IPS DF 6.9 (cell line): ENCODE measurements at places on chromosomes 11 and 22.
A peak's percentile ranks its signal among the peaks of the same experiment; 100 is the strongest.

GRCh38 chr11:95924414-95924760, 480 bp upstream of the MTMR2 start:
- no peaks in the 10 kb centered on the region; the same call in 1 of the 2 replicates for H3K27me3 ChIP-seq
- peak overlapping the region; percentile 9 for H3K27ac ChIP-seq
- no peaks in the 10 kb centered on the region for H3K4me1 ChIP-seq
- DNase-seq: no peak
- peak overlapping the region; percentile 47; the same call in 1 of the 2 replicates for H3K4me3 ChIP-seq

- no peaks in the 10 kb centered on the region for H3K27me3 ChIP-seq
- DNase-seq: no peak
- H3K4me3 ChIP-seq: no peak overlapping the region
- H3K4me1 ChIP-seq: peaks cover 13% of the 10 kb centered on the region
These were observed 7.8 kb upstream of the PYGM start for GRCh38 chr11:64767344-64768299.

DNA sequence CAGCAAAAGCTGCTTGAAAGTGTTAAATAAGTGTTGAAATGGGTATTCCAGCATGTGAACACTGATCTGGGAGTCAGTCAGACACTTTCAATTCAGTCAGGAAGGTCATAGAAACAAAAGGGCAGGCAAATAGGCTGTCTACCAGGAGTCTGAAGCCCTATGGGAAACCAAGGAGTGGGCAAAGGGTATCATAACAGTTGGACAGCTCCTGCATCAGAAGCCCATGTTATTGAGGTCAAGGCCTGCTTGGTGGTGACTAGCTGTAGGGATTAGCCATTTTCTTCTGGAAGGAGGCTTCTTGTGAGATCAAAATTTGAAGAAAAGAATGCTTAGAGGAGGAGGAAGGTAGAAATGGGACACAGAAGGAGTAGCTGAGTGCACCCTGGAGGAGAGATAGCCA, 97.3 kb downstream of the STIM1 start:
- no peaks in the 10 kb centered on the region for H3K36me3 ChIP-seq
- no peak overlapping the region for H3K4me3 ChIP-seq
- DNase-seq: no peak

DNA sequence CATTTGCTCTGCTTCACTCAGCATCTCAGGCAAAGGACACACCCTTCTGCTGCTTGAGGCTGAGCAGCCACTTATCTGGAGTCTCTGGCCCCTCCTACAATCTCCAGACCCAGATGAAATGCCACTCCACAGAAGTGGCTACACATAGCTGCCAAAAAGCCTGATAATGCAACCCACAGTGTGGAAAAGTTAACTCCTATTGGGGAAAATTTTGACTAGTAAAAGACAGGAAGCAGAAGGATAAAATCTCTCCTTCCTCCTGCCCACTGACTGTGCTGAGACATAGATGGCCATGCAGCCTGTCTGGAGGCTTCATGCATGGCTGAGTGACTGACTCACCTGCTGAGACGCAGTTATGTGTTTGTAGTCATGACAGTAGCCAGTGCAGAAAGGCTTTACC, 92.3 kb upstream of the TEAD1 start:
- no peak overlapping the region for H3K27ac ChIP-seq
- no peaks in the 10 kb centered on the region for H3K4me1 ChIP-seq
- no peaks in the 10 kb centered on the region for H3K27me3 ChIP-seq

- no peaks in the 10 kb centered on the region for H3K27me3 ChIP-seq
- no peak overlapping the region for H3K4me3 ChIP-seq
- no peak overlapping the region for H3K27ac ChIP-seq
- no peaks in the 10 kb centered on the region for H3K36me3 ChIP-seq
These were observed 648.0 kb upstream of the KIRREL3 start for GRCh38 chr11:127648583-127648982.

- H3K4me3 ChIP-seq: no peak overlapping the region
- peaks cover 7% of the 10 kb centered on the region for H3K4me1 ChIP-seq
- H3K36me3 ChIP-seq: no peaks in the 10 kb centered on the region
- DNase-seq: no peak
These were observed 79.4 kb downstream of the TMPRSS5 start for GRCh38 chr11:113626736-113627135.

- H3K4me3 ChIP-seq: no peak overlapping the region
- H3K27me3 ChIP-seq: no peaks in the 10 kb centered on the region
- no peaks in the 10 kb centered on the region for H3K36me3 ChIP-seq
- H3K27ac ChIP-seq: no peak overlapping the region
- DNase-seq: peak; percentile 13
- no peaks in the 10 kb centered on the region; the same call in 1 of the 2 replicates for H3K4me1 ChIP-seq
These were observed 258.5 kb downstream of the LUZP2 start for GRCh38 chr11:24755260-24755839.

GRCh38 chr22:36578619-36579018, 49.7 kb upstream of the EIF3D start:
- no peaks in the 10 kb centered on the region for H3K4me1 ChIP-seq

DNA sequence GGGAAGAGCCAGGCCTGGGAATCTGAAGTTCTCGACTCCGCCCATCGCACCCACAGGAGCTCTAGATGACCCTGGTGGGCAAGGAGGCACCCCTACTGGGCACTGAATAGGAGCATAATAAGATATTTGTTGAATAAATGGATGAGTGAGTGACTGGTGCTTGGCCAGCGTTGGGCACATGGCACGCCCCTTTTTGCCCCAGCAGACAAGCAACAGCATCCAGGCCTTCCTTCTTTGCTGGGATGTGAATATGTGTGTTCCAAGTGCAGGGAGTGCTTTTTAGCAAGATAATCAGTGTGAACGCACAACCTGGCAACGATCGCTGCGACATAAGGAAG, 443 bp upstream of the CELF1 start:
- H3K4me1 ChIP-seq: no peaks in the 10 kb centered on the region
- no peaks in the 10 kb centered on the region for H3K27me3 ChIP-seq
- H3K4me3 ChIP-seq: peak overlapping the region; percentile 24; the same call in 1 of the 2 replicates
- H3K36me3 ChIP-seq: no peaks in the 10 kb centered on the region
- DNase-seq: no peak

DNA sequence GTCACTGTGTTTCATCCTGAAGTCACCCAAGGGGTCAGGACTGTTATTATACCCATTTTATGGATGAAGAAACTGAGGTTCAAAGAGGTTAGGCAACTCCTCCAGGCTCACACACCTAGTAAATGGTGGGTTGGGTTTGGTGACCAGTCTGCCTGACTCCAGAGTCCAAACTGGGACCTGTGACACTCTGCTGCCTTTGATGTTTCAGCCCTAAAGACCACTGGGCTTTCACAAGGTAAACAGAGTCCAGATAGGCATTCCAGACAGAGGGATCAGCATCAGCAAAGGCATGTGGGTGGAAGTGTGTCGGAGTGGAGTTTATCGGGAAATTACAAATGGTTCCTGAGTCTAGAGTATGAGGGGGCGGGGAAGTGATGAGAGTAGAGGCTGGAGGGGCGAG, 38.5 kb downstream of the MICAL2 start:
- H3K27me3 ChIP-seq: no peaks in the 10 kb centered on the region
- DNase-seq: no peak
- H3K4me3 ChIP-seq: no peak overlapping the region
- no peak overlapping the region for H3K27ac ChIP-seq
- no peaks in the 10 kb centered on the region for H3K4me1 ChIP-seq

DNA sequence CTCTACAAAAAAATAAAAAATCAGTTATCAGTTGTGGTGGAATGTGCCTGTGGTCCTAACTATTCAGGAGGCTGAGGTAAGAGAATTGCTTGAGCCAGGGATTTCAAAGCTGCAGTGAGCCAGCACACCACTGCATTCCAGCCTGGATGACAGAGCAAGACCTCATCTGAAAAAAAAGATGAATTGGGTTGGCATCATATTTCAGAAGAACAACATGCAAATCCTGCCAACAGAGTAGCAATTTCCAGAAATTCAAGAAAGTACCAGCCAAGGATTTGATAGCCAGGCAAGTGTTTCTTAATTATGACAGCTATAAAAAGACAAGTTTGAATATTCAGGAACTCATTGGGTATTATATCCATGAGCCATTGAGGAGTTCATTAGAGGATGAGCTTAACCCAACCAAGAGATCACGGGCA, 75.2 kb downstream of the USP47 start:
- no peaks in the 10 kb centered on the region for H3K4me1 ChIP-seq
- H3K4me3 ChIP-seq: no peak overlapping the region
- H3K27ac ChIP-seq: no peak overlapping the region
- no peak for DNase-seq
- H3K36me3 ChIP-seq: no peaks in the 10 kb centered on the region

DNA sequence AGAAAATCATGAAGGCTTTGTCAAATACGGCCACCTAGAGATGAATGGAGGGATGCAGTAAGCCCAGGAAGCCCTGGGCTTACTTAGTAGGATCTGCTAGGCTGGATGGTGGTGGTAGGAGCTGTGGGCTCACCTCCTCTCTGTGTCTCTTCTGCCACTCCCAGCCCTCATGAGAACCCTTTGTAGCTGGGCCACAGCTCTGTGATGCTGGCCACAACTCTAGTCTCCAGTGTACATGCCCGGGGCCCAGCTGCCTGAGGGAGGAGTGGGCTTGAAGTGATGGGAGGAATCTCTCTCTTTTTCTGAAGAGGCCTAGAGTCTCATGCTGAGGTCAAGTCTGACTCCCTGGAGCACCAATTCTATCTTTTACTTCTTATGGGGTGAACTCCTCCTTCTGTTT, 32.4 kb upstream of the SYT13 start:
- H3K36me3 ChIP-seq: no peaks in the 10 kb centered on the region
- H3K27ac ChIP-seq: no peak overlapping the region
- no peak for DNase-seq
- H3K27me3 ChIP-seq: no peaks in the 10 kb centered on the region
- no peaks in the 10 kb centered on the region for H3K4me1 ChIP-seq

GRCh38 chr11:2980168-2980840, 11.8 kb downstream of the NAP1L4 start:
- H3K4me1 ChIP-seq: no peaks in the 10 kb centered on the region
- H3K27ac ChIP-seq: no peak overlapping the region
- H3K36me3 ChIP-seq: peaks cover 17% of the 10 kb centered on the region; the same call in 1 of the 2 replicates
- DNase-seq: no peak
- H3K4me3 ChIP-seq: no peak overlapping the region
- H3K27me3 ChIP-seq: no peaks in the 10 kb centered on the region

DNA sequence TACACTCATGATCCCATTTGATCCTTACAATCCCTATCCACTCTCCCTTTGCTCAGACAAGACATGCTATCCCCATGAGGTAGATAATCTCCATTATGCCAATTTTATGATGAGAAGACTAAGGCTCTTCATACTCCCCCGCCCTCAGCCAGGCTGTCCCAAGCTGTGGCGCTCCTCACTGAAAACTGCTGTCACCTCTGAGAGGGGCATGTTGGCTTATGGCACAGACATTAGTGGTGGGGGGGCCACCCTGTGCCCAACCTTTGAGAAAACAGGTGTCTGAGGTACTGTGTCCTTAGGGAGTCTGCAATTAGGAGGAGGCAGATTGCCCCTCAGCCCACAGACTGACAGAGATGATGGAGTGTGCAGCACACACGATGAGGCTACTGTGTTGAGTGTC, 2.4 kb downstream of the DDTL start:
- no peak overlapping the region for H3K27ac ChIP-seq
- H3K4me1 ChIP-seq: no peaks in the 10 kb centered on the region
- H3K36me3 ChIP-seq: peaks cover 9% of the 10 kb centered on the region; the same call in 1 of the 2 replicates

DNA sequence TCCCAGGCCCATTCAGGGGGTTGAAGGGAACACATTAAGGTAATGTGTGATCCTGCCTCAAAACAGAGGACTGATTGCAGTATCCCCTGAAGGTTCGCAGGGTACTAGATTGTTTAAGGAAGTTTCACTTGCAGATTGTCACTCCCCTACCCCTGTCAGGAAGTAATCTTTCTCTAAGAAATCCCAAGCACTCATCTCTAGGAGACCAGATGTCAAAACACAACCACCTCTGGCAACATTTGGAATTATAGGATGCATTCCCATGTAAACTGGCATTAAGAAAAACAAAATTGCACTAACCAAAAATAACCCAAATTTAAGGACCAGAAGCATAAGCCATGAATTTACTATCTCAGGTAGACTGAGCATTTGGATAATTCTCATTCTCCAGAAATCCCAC, 1.6 kb downstream of the MRPL17 start:
- H3K4me1 ChIP-seq: 0 out of 2 replicates have a peak, but pooled peaks cover 1% of the 10 kb centered on the region
- H3K4me3 ChIP-seq: no peak overlapping the region
- no peak overlapping the region for H3K27ac ChIP-seq
- H3K36me3 ChIP-seq: no peaks in the 10 kb centered on the region; the same call in 1 of the 2 replicates
- no peak for DNase-seq

GRCh38 chr11:65730461-65730860, 9.9 kb upstream of the RNASEH2C start:
- peaks cover 1% of the 10 kb centered on the region for H3K4me1 ChIP-seq
- H3K36me3 ChIP-seq: 0 out of 2 replicates have a peak, but pooled peaks cover 3% of the 10 kb centered on the region
- H3K27ac ChIP-seq: no peak overlapping the region
- H3K4me3 ChIP-seq: no peak overlapping the region
- no peaks in the 10 kb centered on the region for H3K27me3 ChIP-seq

- no peak overlapping the region for H3K4me3 ChIP-seq
- no peak overlapping the region for H3K27ac ChIP-seq
- no peaks in the 10 kb centered on the region for H3K27me3 ChIP-seq
- 0 out of 2 replicates have a peak, but pooled peaks cover 1% of the 10 kb centered on the region for H3K4me1 ChIP-seq
These were observed 33.6 kb downstream of the MAP6 start for GRCh38 chr11:75635066-75635862.

DNA sequence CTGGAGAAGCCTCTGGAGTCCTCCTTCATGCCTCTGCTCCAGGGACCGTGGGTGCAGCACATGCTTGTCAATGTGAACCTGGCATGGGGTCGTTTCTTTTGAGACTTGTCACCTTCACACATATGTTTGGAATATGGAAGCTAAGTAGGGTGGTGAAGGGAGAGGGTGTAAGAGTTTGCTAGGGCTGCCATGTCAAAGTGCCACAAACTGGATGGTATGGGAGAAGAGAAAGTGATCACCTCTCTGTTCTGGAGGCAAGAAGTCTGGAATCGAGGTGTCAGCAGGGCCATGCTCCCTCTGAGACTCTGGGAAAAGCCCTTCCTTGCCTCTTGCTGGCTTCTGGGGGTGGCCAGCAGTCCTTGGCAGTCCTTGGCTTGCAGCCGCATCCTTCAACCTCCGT, 8.7 kb upstream of the TSPAN18 start:
- no peaks in the 10 kb centered on the region for H3K27me3 ChIP-seq
- no peak overlapping the region for H3K27ac ChIP-seq
- no peak for DNase-seq
- H3K36me3 ChIP-seq: no peaks in the 10 kb centered on the region
- H3K4me1 ChIP-seq: no peaks in the 10 kb centered on the region

GRCh38 chr11:8098361-8098760, 17.4 kb downstream of the TUB start:
- no peak overlapping the region for H3K4me3 ChIP-seq
- no peaks in the 10 kb centered on the region for H3K27me3 ChIP-seq
- peaks cover 11% of the 10 kb centered on the region for H3K36me3 ChIP-seq
- H3K4me1 ChIP-seq: no peaks in the 10 kb centered on the region
- H3K27ac ChIP-seq: no peak overlapping the region

GRCh38 chr11:112797648-112798293, 163.4 kb upstream of the NCAM1 start:
- H3K4me3 ChIP-seq: no peak overlapping the region
- H3K36me3 ChIP-seq: no peaks in the 10 kb centered on the region
- DNase-seq: peak; percentile 43
- no peak overlapping the region for H3K27ac ChIP-seq

DNA sequence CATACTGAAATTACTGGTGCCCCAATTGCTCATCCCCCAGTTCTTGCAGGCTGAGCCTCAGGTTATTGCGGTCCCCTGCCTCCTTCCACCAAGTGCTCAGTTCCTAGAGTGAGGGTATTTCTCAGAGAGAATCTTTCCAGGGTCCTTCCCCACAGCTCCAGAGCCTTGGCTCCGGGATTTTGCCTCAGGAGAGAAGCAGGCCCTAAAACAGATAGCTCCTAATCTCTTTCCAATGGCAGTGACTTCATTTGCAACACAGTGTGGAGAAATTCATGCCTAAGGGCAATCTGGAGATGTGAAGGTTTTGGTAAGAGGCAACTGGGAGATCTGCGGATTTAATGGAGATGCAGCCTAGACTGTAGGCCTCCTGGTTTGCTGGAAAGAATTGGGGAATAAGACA, 2.9 kb downstream of the NF2 start:
- H3K27ac ChIP-seq: no peak overlapping the region
- no peaks in the 10 kb centered on the region for H3K27me3 ChIP-seq
- no peak overlapping the region for H3K4me3 ChIP-seq
- H3K36me3 ChIP-seq: no peaks in the 10 kb centered on the region
- no peak for DNase-seq
- H3K4me1 ChIP-seq: no peaks in the 10 kb centered on the region; the same call in 1 of the 2 replicates
